M059J (cell line): ENCODE measurements at places on chromosomes 5 and 9.

DNA sequence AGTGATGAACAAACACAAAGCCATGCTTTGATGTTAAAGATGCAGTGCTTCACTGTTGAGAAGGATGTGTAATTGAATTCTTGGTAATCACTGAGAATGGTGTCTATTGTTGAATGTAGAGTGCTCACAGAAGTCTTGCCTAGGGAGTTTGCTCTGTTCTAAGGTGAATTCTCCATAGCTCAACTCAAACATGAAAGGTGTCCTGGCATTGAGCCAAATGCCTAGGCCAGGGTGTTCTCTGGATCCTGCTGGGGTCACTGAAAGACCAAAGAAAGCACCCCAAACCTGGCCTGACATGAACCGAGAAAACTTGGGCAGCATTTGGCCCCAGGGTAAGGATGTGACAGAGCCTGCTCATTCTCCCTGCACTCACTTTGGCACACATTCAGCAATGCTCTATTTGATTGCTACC is 217.3 kb downstream of the ARL15 start:
- DNase-seq = peak; percentile 86

GRCh38 chr9:133477992-133478850 is 678 bp downstream of the SLC2A6 start:
- peak; percentile 62 for DNase-seq

DNA sequence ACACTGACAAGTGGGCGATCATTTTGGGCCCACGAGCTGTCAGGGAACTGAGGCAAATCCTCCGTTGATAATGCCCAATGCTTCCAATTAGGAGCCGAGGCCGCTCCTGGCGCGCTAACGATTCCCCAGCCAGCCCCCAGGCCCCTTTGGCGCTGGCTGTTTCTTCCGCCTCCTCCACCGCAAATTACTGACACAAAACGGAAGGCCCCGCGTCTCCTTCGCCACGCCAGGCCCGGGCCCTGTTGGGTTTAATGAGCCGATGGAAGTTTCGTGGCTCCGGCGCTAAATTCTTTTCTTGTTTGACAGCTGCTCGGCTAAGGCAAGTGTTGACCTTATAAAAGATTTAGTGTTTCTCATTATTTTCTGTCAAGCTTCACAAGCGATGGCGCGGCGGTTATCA is 25.7 kb upstream of the BARHL1 start:
- no peak for DNase-seq

DNA sequence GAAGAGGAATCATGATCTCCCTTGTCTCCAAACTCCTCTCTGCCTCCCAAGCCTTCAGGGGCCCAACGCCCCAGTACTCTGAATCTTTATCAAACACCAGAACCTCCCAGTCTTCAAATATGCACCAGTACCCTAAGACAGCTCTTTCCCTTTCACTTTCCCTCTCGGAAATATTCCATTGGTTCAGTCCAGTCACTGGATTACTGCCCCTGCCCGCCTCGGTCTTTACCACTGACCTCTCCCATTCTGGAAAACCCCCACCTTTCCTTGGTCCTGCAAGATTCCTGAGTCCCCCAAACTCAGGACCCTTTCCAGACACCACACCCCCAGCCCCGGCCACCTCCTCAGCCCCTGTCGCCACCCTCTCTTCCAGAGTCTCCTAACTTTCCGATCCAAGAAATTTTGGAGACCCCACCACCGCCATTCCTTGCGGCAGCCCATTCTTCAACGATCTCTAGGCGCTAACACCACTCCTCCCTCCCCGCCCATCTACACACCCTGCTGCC is 674 bp downstream of the C5orf15 start:
- peak; percentile 77 for DNase-seq

- DNase-seq = peak; percentile 95
Measured at GRCh38 chr9:72579190-72579589, 57.8 kb downstream of the TMC1 start.

GRCh38 chr5:142109331-142110045 is 909 bp downstream of the NDFIP1 start:
- DNase-seq = peak; percentile 39

DNA sequence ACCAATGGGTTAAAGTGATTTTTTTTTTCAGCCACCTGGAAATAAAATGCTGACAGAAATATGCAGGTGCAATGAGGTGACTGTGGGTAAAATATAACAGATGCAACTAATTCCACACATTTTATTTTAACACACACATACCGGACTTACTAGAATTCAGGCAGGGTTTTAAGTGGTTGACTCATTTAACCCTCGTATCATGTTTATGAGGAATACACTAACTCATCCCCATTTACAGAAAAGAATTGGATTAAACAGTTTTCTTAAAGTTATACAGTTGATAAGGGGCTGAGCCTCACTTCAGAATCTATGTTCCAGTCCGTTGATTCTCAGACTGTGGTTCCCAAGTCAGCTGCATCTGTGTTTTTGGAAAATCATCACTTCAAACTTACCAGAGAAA is 207.5 kb downstream of the CHSY3 start:
- no peak for DNase-seq

DNA sequence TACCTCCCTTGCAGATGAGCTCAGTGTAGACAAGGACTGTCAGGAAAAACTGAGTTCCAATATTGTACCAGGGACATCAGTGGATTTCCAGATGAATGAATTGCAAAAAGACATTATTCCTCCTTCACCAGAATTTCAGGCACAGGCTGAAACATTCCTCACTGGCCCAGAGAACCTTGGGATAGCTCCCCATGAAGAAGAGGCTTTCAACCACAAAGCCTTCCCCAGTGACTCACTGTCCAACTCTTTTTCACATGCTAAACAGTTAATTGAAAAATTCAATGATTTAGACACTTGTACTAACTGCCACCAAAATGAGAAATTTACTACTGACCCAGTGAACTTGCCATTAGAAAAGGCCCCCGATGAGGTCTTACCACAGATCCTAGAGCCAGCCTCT is 144.5 kb downstream of the UNC13B start:
- DNase-seq = peak; percentile 58

DNA sequence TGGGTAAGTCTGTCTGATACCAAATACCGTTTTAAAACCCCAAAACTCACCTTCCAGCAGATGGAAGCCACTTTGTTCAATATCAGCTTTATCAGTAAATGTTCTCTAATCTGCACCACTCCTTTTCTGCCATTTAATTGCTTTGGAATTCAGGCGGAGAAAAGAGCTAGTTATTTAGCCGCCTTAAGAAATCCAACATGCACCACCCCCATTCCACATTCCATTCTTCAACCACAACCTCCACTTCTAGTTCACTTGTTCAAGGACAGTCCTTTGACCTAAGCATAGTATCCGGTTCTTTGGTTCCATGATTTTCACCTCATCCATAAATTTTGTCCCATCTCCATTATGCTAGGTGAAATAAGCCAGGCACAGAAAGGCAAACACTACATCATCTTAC is 240.1 kb downstream of the DNAH5 start:
- DNase-seq = peak; percentile 21

DNA sequence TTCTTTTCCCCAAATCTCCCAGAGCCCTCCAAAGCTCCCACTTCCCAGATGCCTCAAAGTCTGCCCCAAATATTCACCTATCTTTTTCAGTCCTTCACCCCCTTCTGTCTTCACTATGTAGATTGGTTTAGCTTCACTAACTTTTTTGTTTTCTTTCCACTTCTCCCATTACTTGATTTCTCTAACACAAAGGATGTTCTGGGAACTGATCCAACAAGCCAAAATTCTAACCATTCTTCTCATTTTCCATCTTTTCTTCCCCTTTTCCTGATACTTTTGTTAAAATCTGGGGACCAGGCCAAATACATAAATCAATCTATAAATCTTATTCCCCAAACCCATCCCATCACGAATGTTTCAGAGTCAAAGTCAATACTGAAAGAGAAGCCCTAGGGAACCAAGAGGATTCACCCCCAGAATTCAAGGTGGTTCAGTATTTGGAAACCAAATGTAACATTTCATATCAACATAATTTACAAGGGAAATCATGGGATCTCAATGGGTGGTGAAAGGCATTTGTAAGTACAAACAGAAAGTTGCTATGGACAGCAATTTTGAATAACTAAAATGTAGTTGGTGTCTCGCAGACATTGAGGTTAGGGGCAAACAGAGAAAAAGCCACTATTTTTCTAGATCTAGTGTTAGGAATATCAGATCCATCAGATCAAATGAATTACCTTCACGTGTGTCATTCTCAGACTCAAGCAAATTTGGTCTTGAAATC is 35.3 kb downstream of the APTX start:
- no peak for DNase-seq

- DNase-seq = peak; percentile 93
Measured at GRCh38 chr5:21774801-21775200, 1078.3 kb downstream of the CDH12 start.

DNA sequence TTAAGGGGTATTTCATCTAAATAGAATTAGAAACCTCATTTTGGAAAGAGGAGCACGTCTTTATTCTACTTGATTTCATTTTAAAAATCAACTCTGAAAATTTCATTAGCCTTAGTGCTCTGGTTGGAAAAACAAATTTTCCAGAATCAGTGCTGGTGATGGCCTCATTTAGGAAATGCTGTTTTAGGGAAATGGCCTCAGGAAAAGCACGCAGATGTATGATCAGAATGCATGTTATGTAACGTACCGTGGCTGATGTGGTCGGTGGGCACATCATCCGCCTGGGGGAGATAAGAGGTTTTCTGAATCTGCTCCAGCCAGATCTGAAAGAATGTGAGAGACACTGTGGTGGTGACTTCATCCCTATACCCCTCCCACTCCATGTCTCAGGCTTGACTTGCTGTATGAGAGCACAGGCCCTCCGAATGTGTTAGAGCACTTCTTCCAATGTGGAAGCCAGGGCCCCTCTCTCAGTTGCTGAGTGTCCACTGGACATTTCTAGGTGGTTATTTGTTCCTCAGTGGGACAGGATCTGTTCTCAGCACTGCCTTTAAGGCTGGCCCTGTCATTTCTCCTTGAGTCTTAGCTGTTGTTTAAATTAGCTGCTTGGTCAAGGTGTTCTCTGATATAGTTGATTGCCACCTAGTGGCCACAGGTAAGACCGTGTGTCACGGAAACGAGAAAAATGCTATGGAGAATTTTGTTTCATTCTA is 96.5 kb downstream of the ARHGAP26 start:
- peak; percentile 76 for DNase-seq

DNA sequence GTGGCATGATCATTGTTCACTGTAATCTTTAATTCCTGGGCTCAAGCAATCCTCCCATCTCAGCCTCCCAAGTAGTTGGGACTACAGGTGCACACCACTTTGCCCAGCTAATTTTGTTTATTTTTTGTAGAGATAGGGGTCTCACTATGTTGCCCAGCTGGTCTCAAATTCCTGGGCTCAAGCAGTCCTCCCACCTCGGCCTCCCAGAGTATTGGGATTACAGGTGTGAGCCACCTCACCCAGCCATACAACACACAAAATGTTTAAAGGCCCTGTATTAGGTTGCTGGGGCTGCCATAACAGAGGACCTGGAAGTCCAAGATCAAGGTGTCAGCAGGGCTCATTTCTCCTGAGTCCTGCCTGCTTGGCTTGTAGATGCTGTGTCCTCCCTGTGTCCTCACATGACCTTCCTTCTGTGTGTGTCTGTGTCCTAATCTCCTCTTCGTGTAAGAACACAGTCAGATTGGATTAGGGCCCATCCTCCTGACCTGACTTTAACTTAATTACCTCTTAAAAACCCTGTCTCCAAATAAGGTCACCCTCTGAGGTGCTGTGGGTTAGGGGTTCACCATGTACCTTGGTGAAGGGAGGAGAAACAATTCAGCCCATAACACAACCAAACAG is 5.4 kb downstream of the UBE2QL1 start:
- DNase-seq = no peak
